ENCODE measurements at places on chromosomes 13 and 19.

DNA sequence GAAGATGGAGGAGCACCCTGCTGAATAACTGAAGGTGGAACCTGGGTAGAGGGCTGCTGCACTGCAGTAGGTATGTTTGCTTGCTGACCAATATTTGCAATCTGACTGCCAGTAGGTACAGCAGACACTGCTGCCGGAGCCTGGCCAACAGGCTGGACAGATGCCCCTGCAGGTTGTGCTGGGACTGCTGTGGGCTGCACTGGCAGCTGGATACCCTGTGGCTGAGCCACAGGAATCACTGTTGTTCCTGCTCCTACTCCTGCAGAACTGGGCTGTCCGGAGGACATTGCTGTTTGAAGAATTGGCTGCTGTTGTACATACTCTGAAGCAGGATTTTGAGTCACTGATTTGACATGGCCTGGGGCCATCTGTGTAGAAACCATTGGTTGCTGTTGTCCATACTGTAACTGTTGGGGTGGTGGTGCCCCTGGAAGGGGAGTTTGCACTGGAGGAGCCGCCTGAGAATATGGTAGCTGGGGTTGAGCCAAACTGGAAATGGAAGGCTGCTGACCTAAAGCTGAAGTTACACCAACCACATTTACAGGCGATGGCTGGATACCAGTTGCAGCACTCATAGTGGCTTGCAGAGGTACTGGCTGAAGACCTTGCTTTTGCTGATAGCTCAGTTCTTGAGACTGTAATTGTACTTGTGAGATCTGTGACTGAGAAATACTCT, 2.2 kb downstream of the TSC22D1 start:
- peaks cover 3% of the 10 kb centered on the region for H3K36me3 ChIP-seq
- no peaks in the 10 kb centered on the region for H3K27me3 ChIP-seq
- H3K4me1 ChIP-seq: peaks cover 48% of the 10 kb centered on the region
- no peak overlapping the region for H3K27ac ChIP-seq
- peak overlapping the region; percentile 94 for H3K4me3 ChIP-seq

DNA sequence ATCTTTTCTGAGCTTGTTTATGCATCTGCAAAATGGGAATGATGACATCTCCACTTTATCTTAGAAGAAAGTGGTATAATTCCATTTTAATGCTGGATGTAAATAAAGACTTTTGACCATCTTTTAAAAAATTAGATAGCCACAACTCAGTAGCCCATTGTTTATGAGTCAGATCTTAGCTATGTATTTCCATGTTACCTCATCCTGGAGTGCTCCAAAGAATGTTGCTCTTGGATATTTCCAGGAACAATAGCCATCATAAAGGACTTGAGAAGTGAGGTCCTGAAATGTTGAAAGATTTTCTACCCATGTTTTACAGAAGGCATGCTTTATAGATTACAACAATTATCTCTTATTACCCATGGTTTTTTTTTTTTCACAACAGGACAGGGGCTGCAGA, 229.3 kb upstream of the EDNRB start:
- DNase-seq: no peak
- H3K27ac ChIP-seq: no peak overlapping the region
- no peak overlapping the region for H3K4me3 ChIP-seq
- H3K4me1 ChIP-seq: no peaks in the 10 kb centered on the region

- DNase-seq: no peak
- no peak overlapping the region for H3K27ac ChIP-seq
- H3K4me3 ChIP-seq: no peak overlapping the region
- no peaks in the 10 kb centered on the region for H3K4me1 ChIP-seq
- peaks cover 16% of the 10 kb centered on the region for H3K27me3 ChIP-seq
Observed at GRCh38 chr19:54877471-54877870, 3.4 kb downstream of the FCAR start.

DNA sequence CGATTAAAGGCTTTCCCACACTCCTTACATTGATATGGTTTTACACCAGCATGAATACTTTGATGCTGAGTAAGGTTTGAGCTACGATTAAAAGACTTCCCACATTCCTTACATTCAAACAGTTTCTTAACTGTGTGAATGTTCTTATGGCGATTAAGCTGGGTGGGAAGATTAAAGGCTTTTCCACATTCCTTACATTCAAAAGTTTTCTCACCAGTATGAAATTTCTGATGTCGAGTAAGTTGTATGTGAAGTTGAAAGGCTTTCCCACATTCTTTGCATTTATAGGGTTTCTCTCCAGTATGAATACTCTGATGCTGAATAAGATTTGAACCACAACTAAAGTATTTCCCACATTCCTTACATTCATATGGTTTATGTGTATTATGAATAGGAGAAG, 20.0 kb downstream of the ZNF780B start:
- no peaks in the 10 kb centered on the region for H3K27me3 ChIP-seq
- no peak overlapping the region for H3K27ac ChIP-seq

DNA sequence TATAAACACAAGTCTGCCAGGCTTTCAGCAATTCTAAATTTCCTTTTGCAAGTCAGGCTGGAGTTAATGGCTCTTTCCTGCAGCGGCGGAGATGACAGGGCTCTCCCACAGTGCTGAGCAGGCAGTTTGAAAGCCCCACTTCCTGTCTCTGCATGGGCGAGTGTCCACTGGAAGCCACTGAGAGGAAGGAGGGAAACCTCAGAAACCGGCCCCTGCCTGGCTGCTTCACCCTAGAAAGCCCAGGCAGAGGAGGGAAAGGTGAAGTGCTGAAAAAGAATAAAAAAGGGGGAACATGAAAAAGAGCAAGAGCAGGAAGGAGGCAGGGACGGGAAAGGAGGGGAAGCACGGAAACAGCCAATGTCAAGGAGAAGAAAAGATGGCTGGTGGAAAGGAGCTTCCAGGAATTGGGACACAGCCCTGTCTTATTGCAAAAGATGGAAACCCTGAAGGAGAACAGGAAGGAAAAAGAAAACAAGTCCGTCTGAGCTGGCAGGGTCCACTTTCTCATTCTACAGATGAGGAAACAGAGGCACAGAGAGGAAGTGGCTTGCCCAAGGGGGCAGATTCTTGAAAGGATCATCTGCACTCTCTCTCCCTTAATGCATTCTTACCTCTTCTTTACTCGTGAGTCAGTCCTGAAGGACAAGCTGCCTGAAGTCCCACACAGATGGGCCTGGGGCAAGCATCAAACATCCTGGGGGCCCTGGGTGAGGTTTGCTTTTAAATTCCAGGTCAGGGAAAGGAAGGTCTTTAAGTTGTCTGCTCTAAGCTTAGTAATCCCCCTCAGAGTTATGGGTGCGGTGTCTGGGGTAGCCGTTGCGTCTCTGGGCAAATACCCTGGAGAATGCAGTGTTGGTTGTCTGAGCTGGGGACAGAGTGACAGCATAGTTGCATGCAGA, 38.8 kb upstream of the ALOX5AP start:
- H3K27ac ChIP-seq: no peak overlapping the region
- no peaks in the 10 kb centered on the region for H3K27me3 ChIP-seq
- H3K4me1 ChIP-seq: no peaks in the 10 kb centered on the region

DNA sequence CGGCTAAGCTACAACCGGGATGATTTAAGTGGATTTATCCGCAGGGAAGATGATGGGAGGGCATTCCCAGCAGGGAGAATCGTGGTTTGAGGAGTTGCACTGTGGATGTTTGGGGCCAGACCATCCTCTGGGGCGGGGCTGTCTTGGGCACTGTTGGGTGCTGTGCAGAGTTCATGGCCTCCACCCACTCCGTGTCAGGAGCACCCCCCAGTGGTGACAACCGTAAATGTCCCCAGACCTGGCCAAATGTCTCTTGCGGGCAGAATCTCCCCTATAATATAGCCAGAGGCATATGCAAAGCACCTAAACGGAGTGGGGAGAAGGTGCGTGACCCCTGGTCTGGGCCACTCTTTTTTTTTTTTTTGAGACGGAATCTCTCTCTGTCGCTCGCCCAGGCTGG, 40.2 kb downstream of the SMIM24 start:
- H3K4me1 ChIP-seq: peaks cover 16% of the 10 kb centered on the region
- no peak overlapping the region for H3K27ac ChIP-seq
- no peak overlapping the region for H3K4me3 ChIP-seq
- DNase-seq: peak; percentile 50

DNA sequence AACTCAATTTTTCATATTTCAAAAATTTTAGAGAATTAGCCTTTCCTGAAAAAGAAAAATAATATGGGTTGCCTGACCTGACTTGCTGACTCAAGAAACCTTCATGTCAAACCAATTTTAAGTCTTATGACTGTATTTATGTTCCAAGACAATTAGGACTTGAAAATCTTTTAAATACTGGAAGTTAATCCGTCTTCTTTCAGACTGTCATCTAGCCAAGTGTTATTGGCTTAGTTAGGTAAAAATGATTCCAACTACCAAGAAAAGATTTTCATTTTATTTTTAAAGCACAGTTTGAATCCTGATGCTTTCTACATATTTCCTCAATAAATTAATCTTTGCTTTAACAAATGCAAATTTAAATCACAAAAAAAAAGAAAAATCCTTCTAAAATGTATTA, 337.6 kb downstream of the SLITRK6 start:
- no peak for DNase-seq
- H3K27me3 ChIP-seq: no peaks in the 10 kb centered on the region
- no peak overlapping the region for H3K4me3 ChIP-seq
- no peaks in the 10 kb centered on the region for H3K4me1 ChIP-seq

DNA sequence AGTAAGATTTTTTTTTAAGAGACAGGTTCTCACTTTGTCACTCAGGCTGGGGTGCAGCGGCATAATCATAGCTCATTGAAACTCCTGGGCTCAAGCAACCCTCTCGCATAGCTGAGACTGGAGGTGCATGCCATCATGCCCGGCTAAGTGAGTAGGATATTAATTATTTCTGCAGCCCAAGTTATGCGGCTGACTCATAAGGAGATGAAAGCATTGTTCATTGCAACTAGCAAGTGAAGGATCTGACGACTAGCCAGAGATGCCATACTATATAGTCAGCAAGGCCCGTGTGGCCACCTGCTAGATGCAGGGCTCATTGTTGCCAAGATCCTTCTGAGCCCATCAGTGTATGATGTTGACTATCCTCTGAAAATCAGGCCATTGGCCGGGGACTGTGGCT, 45.2 kb downstream of the ABCC4 start:
- no peaks in the 10 kb centered on the region for H3K36me3 ChIP-seq
- no peaks in the 10 kb centered on the region for H3K27me3 ChIP-seq
- H3K27ac ChIP-seq: no peak overlapping the region

GRCh38 chr13:32428581-32429432, 877 bp upstream of the N4BP2L1 start:
- no peak for DNase-seq
- H3K4me1 ChIP-seq: peaks cover 8% of the 10 kb centered on the region
- H3K4me3 ChIP-seq: peak overlapping the region; percentile 58
- H3K27me3 ChIP-seq: peaks cover 49% of the 10 kb centered on the region

DNA sequence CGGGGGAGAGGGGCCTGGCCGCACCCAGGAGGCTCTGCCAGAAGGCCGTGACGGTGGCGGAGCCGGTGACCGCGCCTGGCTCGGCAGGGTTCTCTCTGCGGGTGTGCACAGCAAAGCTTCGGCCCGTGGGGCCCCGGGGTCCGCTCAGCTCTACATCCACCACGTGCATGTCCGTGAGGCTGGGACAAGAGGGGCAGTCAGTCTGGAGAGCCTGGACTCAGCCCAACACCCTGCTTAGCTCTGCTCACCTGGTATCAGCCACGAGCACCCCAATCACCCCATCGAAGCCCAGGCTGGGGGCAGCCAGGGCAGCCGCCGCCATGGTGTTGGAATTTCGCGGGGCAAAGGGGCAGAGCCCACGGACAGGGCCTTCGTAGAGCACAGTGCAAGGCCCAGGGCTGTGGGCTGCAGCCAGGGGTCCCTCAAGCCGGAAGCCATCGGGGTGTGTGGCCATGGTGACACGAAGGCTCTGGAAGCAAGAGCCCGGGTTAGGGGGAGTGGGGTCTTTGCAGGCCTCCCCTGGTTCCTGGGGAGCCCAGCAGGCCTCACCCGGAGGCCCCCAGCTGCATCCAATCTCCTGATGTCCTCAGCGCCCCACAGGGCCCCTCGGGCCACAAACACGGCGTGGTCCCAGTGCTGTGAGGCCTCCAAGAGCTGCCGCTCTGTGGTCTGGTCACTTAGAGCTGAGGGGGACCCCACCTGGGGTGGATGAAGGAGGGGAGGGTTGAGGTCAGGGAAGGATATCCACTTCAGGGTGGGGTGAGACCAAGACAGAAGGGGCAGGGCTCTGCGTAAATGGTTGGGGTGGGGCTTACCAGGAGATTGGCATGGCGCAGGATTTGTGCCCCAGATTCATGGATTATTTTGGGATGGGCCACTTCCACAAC, 1.4 kb downstream of the ASPDH start:
- no peak overlapping the region for H3K4me3 ChIP-seq
- no peak overlapping the region for H3K27ac ChIP-seq
- DNase-seq: no peak
- no peaks in the 10 kb centered on the region for H3K36me3 ChIP-seq
- peaks cover 12% of the 10 kb centered on the region for H3K4me1 ChIP-seq

DNA sequence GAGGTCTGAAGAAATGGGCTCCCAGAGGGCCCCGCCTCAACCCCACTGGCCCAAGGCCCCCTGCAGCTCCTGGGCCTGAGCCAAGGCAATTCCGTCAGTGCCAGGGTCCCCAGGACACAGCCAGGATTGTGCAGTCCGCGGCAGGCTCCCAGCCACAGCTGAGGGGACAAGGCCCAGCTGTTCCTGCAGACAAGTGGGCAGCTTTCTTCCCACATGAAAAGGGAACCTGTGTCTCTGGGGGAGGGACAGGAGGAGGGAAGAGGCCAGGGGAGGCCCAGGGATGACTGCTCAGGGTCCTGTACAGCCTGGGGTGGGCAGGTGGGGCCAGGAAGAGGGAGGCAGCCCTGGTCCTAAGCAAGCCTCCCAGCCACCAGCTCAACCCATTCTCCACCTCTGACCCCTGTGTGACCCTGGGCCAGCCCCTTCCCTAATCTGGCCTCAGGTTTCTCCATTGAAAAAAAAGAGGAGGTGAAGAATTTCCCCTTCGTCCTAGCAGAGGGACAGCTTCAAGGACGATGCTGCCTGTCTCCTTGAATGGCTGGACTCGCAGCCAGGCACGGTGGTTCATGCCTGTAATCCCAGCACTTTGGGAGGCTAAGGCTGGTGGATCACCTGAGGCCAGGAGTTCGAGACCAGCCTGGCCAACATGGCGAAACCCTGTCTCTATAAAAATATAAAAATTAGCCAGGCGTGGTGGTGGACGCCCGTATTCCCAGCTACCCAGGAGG, 20.5 kb upstream of the VSTM2B start:
- peaks cover 11% of the 10 kb centered on the region for H3K4me1 ChIP-seq
- peak; percentile 70 for DNase-seq
- H3K4me3 ChIP-seq: no peak overlapping the region
- H3K27ac ChIP-seq: peak overlapping the region; percentile 45
- H3K27me3 ChIP-seq: no peaks in the 10 kb centered on the region

GRCh38 chr19:3283886-3284657, 59.6 kb downstream of the CELF5 start:
- H3K4me3 ChIP-seq: peak overlapping the region; percentile 46
- no peak overlapping the region for H3K27ac ChIP-seq
- no peaks in the 10 kb centered on the region for H3K27me3 ChIP-seq
- no peak for DNase-seq

GRCh38 chr13:85737952-85738351, 61.3 kb downstream of the SLITRK6 start:
- H3K36me3 ChIP-seq: no peaks in the 10 kb centered on the region
- no peaks in the 10 kb centered on the region for H3K4me1 ChIP-seq
- no peak for DNase-seq
- H3K4me3 ChIP-seq: no peak overlapping the region
- H3K27me3 ChIP-seq: no peaks in the 10 kb centered on the region
- no peak overlapping the region for H3K27ac ChIP-seq

- DNase-seq: no peak
- H3K4me3 ChIP-seq: no peak overlapping the region
- H3K27me3 ChIP-seq: peaks cover 61% of the 10 kb centered on the region
- no peak overlapping the region for H3K27ac ChIP-seq
- no peaks in the 10 kb centered on the region for H3K36me3 ChIP-seq
Observed at GRCh38 chr19:10008184-10008765, 2.0 kb downstream of the COL5A3 start.

All from neural progenitor cell (in vitro differentiated cells).